ENCODE measurements at places on chromosomes 6 and 20.

- DNase-seq = peak; percentile 72
Measured at GRCh38 chr6:149246691-149247384, 70.7 kb upstream of the TAB2 start.

DNA sequence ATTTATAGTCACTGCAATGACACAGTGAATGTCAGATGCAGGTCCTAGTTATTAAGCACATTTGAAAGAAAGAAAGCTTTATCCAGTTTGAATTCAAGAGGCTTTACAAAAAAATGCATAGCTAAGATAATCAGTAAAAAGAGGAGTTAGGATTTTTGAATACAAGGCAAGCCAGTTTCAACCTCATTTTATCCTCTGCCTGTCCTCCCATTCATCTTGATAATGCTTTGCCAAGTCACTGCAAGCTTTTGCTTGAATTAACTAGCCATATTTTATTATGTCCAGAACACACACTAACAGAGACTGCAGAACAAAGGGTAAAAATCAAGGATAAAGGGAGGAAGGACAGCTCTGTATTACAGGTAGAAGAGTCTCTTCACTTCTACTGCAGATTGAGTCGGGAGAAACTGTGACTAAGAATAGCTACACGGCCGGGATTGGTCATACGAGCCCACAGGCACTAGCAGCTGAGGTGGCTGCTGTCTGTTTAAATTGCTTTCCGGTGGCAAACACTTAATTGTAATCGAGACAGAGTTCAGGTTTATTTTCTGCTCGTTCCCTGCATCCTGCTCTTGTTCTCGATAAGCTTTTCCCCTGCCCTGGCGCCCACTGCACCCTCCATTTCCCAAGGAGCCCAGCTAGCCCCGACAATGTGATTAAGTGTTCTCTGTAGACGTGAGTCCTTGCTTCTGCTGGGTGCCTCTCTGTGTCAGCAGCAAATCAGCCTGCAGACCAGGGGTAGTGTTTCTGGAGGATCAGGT is 30.5 kb upstream of the AKAP12 start:
- DNase-seq = no peak

GRCh38 chr6:139846538-139847456 is 472.3 kb upstream of the CITED2 start:
- peak; percentile 28 for DNase-seq

DNA sequence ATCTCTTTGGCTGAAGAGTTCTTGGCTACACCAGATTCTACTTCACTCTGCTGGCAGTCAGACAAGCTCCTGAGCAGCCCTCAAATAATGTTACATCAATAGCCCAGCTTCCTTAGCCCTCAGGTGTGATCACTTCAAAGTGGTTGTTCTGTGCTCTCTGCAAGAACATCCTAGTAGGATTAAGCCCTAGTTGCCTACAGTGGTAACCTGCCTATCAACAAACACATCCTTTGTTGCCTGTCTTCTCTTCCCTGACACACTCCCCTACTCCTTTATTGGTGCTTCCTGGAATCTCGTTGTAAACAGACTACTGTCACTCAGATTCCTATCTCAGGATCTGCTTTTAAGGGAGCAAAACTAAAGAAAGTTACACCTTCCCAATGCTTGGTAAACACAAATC is 45.1 kb upstream of the TASP1 start:
- no peak for DNase-seq

GRCh38 chr6:149544646-149545257 is 1.1 kb downstream of the PPIL4 start:
- DNase-seq = no peak

DNA sequence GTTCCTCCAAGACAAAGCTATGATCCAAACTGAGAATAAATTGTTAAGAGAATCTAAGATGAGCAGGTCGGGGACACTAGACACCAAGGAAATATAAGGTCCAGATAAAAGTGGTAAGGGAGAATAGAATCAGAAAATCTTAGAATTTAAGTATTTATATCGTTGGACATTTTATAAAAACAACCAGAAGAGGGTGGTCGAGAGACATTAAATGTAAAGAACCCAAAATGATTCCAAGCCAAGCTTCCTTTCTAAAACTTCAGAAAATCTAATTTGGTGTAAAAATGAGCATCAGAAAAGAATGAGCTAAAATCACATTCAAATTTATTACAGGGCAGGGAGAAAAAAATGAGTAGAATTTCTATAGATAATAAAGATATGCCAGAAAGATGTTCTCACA is 97.8 kb upstream of the OGFRL1 start:
- peak; percentile 68 for DNase-seq

GRCh38 chr6:41970436-41970846 is 28.8 kb upstream of the CCND3 start:
- DNase-seq = no peak

DNA sequence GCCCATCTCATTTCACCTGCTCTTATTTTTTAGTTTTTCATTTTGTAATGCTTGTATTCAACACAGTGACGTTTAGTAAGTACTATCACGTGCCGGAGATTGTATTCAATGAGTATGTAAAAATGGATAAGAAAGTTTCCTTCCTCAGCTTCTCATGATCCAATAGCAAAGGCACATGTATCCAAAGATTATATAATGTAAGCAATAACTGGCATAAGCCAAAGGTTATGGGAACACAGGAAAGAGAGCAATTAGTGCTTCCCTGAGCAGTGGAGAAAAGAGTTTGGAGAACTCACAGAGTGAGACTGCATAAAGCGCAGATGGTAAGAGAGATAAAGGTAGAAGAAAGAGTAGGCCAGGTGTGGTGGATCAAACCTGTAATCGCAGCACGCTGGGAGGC is 21.8 kb upstream of the LTV1 start:
- no peak for DNase-seq

- no peak for DNase-seq
Measured at GRCh38 chr6:133681891-133682290, 207.0 kb upstream of the TCF21 start.

GRCh38 chr6:16999491-17000436 is 102.1 kb upstream of the STMND1 start:
- no peak for DNase-seq

- DNase-seq = peak; percentile 51
Measured at GRCh38 chr6:45959534-45960145, 56.0 kb downstream of the CLIC5 start.

DNA sequence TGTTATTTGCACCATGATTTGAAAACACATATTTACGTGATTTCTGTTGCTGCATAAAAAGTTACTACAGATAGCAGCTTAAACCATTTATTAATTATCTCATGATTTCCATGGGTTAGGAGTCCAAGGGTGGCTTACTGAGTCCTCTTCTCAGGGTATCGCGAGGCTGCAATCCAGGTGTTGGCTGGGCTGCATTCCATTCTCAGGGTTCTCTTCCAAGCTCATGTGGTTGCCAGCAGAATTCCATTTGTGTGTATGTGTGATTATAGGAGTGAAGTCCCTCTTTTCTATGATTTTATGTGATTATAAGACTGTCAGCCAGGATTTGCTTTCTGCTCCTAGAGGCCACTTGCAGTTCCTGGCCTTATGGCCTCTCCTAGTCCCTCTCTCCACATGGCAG is 135.1 kb downstream of the FAM83B start:
- DNase-seq = no peak

GRCh38 chr20:49765413-49765736 is 47.3 kb upstream of the SLC9A8 start:
- no peak for DNase-seq

GRCh38 chr6:37103169-37104039 is 66.5 kb upstream of the PIM1 start:
- peak; percentile 98 for DNase-seq
